ENCODE measurements at places on chromosomes 7 and 10. TPM values are rescaled to one million over a fixed set of nuclear protein-coding genes. Genes with fewer than 3 reads are reported as not detected.

Gene HOXA2
- 0.57 TPM for total RNA-seq

Gene UTF1
- not detected for total RNA-seq

Gene EVX1
- total RNA-seq, result not detected

Gene PLEKHS1
- total RNA-seq, result not detected

Gene SPDYE8
- not detected for total RNA-seq

Gene ANKRD2
- 134 TPM for total RNA-seq

Gene KIN
- total RNA-seq, result 2.5 TPM

Gene SHOC2
- total RNA-seq, result 43.3 TPM

Gene PIK3CG
- 1.6 TPM for total RNA-seq

DNA sequence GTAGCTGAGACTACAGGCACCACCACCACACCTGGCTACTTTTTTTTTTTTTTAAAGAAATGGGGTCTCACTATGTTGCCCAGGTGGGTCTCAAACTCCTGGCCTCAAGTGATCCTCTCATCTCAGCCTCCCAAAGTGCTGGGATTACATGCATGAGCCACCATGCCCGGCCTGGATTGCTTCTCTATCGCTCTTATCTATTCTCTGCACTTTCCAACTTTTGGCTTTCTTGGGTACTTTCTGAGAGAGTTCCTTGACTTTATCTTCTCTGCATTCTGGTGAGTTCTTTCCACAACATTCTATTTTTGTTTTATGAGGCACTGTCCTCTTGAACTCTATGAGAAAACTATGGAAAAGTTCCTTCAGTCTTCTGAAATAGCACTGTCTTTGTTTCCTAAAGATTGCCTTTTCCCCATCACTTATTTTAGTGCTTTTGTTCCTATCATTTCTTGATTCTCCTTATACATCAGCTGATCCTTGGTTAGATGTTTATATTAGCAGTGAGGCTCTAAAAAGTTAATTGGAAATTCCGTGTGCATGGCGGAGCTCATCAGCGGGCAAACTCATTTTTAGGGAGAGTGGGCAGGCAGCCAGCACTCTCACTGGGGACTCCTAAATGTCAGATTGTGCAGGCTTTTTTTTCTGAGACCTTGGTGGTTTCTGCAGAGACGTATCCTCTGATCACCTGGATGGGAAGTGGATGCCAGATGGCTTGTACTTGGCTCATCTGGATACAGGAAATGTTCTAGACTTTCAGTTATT is 43.9 kb downstream of the HIP1 start:
- no peaks in the 10 kb centered on the region for H3K36me3 ChIP-seq
- no peaks in the 10 kb centered on the region for H3K4me1 ChIP-seq
- H3K27ac ChIP-seq, result no peak overlapping the region
- H3K4me3 ChIP-seq, result no peak overlapping the region
- H3K27me3 ChIP-seq, result no peaks in the 10 kb centered on the region

DNA sequence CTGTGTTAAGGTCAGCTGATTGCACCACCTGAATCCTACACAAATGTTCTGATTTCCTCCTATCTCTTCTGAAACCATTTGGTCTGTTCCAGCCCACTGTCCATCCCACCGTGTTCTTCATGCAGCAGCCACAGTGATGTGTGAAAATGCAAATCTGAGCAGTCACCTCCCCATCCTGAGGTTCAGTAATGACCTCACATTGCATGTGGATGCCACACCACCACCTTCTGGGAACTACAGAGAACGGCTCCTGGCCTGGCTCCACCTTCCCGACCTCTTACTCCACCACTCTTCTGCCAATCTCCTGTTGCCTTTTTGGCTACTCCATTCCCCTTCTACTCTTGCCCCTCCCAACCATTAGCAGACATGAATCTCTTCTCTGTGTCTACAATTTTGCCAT is 244.4 kb downstream of the TNS3 start:
- H3K36me3 ChIP-seq, result no peaks in the 10 kb centered on the region
- H3K4me3 ChIP-seq, result no peak overlapping the region
- peak; percentile 65 for DNase-seq
- peak overlapping the region; percentile 73 for H3K27ac ChIP-seq

- no peak for DNase-seq
- H3K27ac ChIP-seq, result peak overlapping the region; percentile 49
- peaks cover 26% of the 10 kb centered on the region for H3K4me1 ChIP-seq
- H3K4me3 ChIP-seq, result no peak overlapping the region
These were observed 32.8 kb downstream of the FOXK1 start for GRCh38 chr7:4714767-4715409.

DNA sequence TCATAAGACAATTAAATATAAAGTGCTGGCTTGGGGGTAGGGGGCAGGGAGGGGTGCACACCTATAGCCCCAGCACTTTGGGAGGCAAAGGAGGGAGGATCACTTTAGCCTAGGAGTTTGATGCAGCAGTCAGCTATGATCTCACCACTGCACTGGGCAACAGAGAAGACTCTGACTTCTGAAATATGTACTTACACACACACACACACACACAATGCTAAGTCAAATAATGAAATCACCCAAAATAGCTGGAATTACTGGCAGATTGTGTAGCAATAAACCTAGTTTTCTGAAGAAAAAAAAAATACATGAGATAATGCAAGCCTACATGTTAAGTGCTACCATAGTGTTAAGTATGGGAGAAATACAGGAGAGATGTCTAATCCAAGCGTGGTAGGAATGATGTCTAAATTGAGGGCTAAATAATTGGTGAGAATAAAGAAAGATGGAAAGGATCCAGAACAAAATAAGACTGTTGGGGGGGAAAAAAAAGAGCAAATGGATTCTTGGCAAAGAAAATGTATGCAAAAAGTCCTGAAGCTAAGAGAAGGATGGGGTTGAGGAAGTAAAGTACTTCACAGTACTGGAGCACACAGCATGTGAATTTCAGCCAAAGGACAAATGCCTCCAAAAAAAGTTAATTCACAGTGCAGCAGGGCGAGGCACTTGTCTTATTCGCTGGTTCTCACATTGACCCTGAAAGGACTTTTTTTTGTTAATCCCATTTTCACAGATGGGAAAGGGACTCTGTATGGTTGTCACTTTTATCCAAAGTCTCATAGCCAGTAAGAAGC is 73.9 kb downstream of the IGF2BP3 start:
- no peak overlapping the region for H3K27ac ChIP-seq
- no peak for DNase-seq
- H3K4me3 ChIP-seq, result no peak overlapping the region
- no peaks in the 10 kb centered on the region for H3K36me3 ChIP-seq

DNA sequence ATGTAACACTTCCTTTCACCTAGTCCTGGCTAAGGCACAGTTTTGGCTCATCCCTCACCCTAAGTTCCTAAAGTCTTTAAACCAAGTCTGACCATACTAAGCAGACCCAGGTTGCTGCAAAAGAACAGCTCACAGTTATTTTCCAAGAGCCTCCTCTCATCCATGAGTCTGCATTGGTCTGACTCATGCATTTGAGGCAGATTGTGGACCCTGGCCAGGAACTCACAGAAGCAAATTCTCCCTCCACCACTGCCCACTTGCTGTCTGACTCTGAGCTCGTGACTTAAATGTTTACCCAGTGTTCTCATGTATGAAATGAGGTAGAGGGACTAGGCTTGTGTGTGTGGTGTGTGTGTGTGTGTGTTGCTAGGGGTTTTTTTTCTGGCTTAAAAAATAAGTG is 1272.8 kb downstream of the TYW1 start:
- no peaks in the 10 kb centered on the region for H3K36me3 ChIP-seq
- H3K27me3 ChIP-seq, result no peaks in the 10 kb centered on the region
- H3K27ac ChIP-seq, result no peak overlapping the region
- no peak overlapping the region for H3K4me3 ChIP-seq

DNA sequence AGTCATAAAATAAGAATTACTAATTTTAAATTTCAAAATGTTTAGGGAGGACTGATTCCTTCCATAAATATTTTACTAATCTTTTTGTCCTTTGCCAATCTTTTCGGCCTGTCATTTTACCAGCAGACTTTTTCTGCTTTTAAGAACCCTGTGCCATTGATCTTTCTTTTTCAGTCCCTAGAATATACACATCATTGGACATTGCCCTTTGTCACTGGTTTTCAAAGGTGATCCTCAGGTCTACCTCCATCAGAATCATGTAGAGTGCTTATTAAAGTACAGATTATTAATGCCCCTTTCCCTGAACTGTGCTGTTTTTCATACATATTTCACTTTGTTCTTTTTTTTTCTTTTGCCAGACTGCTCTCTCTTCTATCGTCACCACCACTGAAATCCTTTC is 43.8 kb downstream of the SHOC2 start:
- peaks cover 38% of the 10 kb centered on the region for H3K4me1 ChIP-seq
- no peak overlapping the region for H3K27ac ChIP-seq

DNA sequence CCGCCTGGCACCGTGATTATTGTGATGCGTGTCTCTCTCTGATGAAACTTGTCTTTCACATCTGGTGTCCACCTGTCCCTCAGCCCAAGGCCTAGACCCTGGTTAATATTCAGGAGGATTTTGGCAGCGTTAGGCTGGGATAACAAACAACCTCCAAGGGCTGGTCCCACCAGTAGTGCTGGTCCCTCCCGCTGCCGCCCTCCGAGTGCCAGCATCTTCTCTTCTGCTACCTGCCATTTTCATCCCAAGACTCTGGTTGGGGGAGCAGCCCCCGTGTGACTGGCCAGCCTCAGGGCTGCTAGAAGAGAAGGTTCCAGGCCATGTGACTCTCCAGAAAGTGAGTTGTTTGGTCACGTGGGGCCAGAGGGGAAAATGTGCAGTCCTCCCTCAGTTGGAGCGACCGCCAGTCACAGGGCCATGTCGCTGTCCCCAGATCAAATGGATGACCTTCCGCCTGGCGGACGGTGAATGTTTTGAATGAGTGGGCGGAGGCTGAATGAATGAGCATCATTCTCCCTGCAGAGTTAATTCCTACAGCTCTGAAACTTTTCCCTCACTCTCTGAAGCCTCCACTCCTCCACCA is 479.9 kb upstream of the FOXK1 start:
- DNase-seq, result no peak
- H3K4me3 ChIP-seq, result no peak overlapping the region
- no peaks in the 10 kb centered on the region for H3K36me3 ChIP-seq
- no peaks in the 10 kb centered on the region for H3K27me3 ChIP-seq

GRCh38 chr10:44927352-44927751 is 16.2 kb downstream of the TMEM72 start:
- H3K27me3 ChIP-seq, result no peaks in the 10 kb centered on the region
- H3K4me1 ChIP-seq, result peaks cover 1% of the 10 kb centered on the region
- no peaks in the 10 kb centered on the region for H3K36me3 ChIP-seq

DNA sequence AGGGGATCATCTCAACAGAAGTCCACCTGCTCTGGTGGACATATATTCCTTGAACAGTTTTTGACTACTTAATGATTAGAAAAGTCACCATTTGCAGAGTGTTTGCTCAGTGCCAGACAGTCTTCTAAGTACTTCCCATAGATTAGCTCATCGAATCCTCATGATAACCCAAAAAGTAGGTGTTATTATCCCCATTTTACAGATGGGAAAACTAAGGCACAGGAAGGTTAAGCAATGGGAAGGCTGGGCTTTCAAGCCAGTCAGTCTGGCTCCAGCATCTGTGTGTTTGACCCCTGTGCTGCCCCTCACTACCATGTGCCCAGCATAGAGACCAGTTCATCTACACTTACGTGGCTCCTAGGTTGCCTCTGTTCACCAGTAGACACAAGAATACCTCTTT is 15.9 kb downstream of the CDHR3 start:
- no peak overlapping the region for H3K27ac ChIP-seq
- no peak overlapping the region for H3K4me3 ChIP-seq
- no peaks in the 10 kb centered on the region for H3K4me1 ChIP-seq
- no peaks in the 10 kb centered on the region for H3K36me3 ChIP-seq
- DNase-seq, result no peak

GRCh38 chr7:112537822-112538387 is 57.1 kb downstream of the LSMEM1 start:
- no peak overlapping the region for H3K27ac ChIP-seq
- no peak for DNase-seq
- no peaks in the 10 kb centered on the region for H3K36me3 ChIP-seq
- no peaks in the 10 kb centered on the region for H3K27me3 ChIP-seq
- H3K4me1 ChIP-seq, result no peaks in the 10 kb centered on the region

DNA sequence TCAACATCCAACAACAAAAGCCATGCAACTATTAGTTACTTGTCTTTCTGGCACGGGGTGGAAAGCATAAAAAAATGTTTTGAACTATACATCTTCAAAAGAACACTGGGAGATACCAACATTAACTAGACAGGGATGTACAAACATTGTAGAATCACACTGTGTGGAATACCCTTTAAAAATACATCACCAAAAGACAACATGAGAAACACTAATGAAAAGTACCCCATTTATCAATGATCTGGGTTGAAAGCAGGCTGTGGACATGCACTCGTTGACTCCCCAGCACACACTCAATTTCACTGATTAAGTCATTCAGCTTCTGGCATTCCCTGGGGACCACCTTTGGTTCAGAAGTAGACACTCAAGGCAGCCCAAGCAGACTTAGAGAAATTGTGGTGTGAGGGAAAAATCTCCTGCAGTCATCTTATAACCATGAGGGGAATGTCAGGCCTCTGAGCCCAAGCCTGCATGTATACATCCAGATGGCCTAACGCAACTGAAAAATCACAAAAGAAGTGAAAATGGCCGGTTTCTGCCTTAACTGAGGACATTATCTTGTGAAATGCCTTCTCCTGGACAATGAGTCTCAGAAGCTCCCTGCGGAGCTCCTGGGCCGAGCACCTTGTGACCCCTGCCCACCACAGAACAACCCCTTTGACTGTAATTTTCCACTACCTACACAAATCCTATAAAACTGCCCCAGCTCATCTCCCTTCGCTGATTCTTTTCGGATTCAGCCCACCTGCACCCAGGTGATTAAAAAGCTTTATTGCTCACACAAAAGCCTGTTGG is 53.0 kb downstream of the CACUL1 start:
- H3K4me3 ChIP-seq, result no peak overlapping the region
- no peak for DNase-seq
- H3K27me3 ChIP-seq, result no peaks in the 10 kb centered on the region
- no peaks in the 10 kb centered on the region for H3K36me3 ChIP-seq

DNA sequence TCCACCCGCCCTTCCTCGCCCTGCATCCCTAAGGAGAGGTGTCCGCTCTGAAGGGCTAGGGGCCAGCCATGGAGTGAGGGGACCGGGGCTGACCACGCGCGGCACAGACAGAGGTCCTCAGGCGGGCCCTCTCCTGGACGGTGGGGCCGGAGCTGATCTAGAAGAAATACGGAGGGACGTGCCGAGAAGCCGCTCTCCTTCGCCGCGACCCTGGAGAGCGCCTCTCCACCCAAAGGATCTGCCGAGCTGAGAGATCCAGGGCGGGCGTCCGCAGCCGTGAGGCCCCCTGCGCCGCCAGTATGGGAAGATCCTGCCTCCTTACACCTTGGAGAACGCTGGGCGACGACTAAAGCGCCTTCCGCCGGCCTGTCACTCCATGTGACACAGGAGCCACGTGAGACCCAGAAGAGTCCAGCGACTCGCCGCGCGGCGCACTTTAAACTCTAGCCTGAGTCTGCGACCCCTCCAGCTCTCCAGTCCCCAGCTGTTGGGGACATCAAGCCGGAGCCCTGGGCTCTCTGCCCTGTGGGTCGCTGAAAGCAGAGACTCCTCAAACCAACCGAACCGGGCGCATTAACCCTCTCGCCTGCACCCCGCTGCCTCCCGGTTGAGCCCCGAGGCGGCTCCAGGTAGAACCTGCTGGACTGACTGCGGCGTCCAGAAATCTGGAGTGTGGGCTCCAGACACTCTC is 1.5 kb upstream of the SFMBT2 start:
- peaks cover 28% of the 10 kb centered on the region for H3K4me1 ChIP-seq
- H3K36me3 ChIP-seq, result no peaks in the 10 kb centered on the region
- no peaks in the 10 kb centered on the region for H3K27me3 ChIP-seq
- no peak overlapping the region for H3K27ac ChIP-seq
- DNase-seq, result peak; percentile 49

Measured in heart left ventricle (tissue), 16 donors.